Left lung (tissue), 14 donors: ENCODE measurements at places on chromosomes 16 and 17. TPM values are rescaled to one million over a fixed set of nuclear protein-coding genes. Genes with fewer than 3 reads are reported as not detected.

- DNase-seq, result no peak
These were observed 1.9 kb upstream of the CLEC19A start for GRCh38 chr16:19283637-19284036.

DNA sequence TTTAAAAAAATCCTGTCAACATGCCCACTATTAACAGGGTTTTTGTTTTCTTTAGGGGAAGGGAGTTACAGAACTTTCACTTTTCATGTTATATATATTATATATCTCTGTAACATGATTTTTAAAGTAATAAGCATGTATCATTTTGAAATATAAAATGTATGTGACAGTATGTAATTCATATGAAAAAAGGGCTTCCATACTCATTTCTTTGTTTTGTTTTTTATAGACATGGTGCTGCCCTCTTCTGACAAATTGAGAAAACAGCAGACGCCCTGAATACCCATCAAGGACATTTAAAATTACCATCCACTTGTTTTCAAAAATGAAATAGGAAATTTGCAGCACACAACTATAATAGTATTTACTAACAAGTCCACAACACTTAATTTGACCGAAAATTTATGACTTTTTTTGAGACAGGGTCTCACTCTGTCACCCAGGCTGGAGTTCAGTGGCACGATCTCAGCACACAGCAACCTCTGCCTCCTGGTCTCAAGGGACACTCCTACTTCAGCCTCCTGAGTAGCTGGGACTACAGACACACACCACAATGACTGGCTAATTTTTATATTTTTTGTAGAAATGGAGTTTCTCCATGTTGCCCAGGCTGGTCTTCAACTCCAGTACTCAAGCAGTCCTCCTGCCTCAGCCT lies 30.4 kb downstream of the CFDP1 start:
- DNase-seq, result no peak

DNA sequence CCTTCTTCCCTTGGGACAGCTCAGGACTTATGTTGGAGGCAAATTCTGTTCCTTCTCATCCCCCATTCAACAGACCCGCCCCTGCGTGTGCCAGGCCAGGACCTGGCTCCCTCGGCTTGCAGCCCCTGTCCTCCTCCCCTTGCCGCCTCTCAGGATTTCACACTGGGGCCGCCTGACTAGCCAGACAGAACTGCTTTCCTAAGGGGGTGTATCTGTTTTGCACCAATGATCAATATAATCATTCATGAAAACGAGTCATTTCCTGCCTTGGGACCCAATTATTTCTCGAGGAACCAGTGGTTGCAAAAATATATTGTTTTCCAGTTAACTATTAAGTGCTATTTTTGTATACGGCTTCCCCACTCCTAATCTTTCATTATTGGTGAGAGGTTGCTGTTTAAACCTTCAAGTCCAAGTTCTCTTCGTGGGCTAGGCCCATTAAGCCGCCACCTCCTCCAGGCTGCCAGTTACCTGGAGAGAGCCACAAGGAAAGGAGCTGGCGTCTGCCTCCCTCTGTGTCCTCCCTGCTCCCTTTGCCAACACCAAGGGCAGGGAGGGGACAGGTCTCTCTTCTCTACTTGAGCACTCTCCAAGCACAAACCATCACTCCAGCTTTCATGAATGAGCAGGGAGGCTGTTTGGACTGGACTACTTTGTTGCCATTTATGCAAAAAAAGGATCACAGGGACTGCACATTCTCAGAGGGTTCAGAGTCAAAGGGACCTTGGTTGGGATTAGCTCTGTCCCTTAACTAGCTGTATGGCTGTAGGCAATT lies 8.9 kb downstream of the DCAKD start:
- no peak for DNase-seq

Gene TOX3
- total RNA-seq, result 2.8 TPM

Gene KRT28
- not detected for total RNA-seq

GRCh38 chr16:85213926-85214675 lies 101.8 kb upstream of the CIBAR2 start:
- peak; percentile 48 for DNase-seq
